ENCODE measurements at places on chromosomes 7 and 10.

DNA sequence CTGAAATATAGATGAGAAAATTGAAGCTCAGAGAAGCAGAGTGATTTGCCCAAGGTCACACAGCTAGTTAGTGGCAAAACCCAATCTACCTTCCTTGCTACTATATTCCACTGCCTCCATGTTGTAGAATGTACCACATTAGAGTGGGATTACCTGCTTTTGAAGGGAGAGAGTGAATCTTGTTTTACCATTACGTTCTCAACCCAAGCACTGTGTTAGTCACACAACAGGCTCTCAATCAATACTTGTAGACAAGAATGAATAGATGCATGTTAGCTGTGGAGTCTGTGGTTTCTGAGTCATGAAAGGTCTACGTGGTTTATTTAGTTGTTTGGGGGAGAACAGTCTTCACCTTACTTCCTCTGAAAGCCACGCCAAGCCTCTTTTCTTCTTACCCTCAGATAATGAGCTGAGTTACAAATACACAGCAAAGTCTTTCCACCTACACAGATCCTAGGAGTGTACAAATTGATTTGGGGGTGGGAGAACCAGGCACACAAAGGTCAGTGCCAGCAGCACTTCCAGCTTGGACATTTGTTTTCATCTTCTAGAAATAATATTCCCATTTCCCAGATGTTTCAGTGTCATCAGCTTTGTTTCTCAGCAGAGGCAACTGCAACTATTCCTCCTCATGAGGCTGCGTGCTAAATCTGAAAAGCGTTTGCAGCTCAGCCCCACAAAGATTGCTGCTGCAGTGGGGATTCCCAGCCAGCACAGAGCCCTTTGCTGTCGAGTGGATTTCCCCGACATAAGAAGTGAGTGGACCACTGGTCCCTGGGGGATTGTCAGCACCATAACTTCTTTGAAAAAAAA is 71.5 kb upstream of the ADO start:
- peak; percentile 86 for DNase-seq

DNA sequence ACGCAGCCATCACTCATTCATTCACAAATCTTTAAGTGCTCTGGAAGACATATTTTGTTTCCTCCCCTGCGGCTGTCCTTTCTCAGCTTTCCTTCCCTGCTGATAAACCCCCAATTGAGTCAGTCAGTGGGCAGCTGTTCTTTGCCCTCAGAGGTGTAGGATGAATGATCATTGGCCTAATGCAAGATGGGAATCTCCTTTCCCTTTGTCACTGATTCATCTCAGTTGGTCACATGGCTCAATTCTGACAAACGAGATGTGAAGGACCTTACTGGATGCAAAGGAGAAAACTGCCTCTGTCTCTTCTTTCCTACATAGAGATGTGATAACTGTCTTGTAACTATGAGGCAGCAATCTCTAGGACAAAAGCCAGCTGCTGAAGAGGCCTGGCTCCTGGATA is 44.6 kb downstream of the COL28A1 start:
- DNase-seq, result no peak

- DNase-seq, result peak; percentile 16
Measured at GRCh38 chr7:115363916-115364315, 442.0 kb downstream of the MDFIC start.

DNA sequence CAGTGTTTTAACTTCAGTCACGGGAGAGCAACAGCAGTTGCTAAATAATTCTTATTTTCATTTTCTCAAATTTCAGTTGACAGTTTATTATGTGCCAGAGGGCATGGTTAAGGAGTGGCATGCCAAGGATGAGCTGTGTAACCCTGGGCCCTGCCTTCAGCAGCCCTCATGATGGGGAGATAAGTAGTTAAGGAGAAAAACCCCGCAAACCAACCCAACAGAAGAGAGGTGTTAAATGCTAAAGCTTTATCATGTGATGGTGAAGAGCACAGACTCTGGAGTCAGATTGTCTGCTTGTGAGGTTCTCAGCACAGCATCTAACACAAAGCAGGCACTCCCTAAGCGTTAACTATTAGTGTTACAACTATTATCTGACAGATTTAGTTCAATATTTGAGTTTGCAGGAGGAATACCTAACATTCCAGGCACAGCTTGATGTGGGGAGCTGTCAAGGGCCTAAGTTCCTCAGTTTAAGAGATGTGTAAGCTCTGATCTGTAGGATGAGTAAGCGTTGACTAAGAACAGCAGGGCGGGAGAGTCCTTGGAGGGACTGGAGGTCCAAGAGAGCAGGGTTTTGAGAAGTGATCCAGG is 29.6 kb downstream of the STAM start:
- DNase-seq, result peak; percentile 98

DNA sequence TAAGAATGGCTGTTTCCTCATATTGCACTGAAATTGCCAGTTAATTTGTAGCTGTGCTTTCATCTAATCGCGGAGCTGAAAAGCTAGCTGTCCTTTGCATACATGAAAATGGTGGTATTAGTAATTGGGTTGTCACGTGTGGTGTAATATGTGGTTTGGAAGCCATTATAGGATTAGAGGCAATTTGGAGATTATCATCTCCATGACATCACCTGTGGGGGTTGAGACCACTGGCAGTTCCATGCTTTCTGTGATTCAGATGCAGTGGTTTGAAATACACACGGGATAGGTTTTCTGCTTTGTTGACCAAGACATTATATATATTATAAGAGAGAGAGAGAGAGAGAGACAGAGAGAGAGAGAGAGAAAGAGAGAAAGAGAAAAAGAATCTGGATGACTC is 180.8 kb downstream of the RAB11FIP2 start:
- DNase-seq, result no peak

DNA sequence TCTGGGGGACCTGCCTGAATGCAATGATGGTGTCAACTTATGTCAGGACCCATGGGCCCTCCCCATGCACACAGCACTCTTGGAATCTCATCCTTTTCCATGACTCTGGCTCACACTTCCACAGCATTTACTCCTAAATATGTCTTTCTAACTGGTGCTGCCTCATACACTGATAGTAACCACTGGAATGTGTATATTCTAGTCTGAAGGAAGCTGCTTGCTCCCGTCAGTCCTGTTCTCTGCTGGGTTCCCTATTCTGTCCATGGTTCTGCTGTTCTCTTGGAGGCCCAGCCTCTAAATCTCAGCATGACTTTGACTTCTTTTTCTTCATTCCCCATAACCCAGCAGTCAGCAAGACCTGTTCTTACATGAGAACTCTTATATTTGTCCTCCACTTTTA is 1055.1 kb downstream of the KCNMA1 start:
- peak; percentile 50 for DNase-seq

GRCh38 chr10:3389130-3389529 is 216.5 kb upstream of the PITRM1 start:
- DNase-seq, result no peak

GRCh38 chr7:94739180-94739579 is 83.2 kb upstream of the SGCE start:
- no peak for DNase-seq

GRCh38 chr10:128612195-128612594 is 486.0 kb upstream of the MKI67 start:
- DNase-seq, result no peak

Measured in ELR (cell line).